Daoy (cell line): ENCODE measurements at places on chromosomes 6 and 20. TPM values are rescaled to one million over a fixed set of nuclear protein-coding genes. Genes with fewer than 3 reads are reported as not detected.
A peak's percentile ranks its signal among the peaks of the same experiment; 100 is the strongest.

Gene PIM1
- total RNA-seq: 33.3 and 45.3 TPM in 2 replicates

GRCh38 chr20:10558635-10559187 is 115.1 kb downstream of the JAG1 start:
- peak; percentile 86 for DNase-seq

DNA sequence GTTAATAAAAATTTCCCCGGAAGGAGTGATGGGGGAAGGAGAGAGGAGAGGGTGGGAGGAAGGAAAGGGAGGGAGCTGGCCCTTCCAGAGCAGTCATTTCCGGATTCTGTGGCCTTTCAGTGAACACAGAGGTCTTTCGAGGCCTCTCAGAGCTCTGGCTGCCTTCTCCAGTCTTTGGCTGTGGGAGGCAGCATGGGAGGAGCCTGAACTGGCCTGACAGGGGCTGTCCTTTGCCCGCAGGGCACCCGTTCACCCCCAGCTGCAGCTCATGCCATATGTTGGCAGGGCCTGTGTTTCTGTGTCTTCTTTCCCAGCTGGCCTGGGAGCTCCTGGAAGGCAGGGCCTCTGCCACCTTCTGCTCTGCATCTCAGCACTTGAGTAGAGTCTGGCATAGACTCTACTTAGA is 95.5 kb downstream of the PPP1R14C start:
- peak; percentile 40 for DNase-seq

GRCh38 chr6:158411998-158412397 is 99.7 kb downstream of the TULP4 start:
- DNase-seq: peak; percentile 16

DNA sequence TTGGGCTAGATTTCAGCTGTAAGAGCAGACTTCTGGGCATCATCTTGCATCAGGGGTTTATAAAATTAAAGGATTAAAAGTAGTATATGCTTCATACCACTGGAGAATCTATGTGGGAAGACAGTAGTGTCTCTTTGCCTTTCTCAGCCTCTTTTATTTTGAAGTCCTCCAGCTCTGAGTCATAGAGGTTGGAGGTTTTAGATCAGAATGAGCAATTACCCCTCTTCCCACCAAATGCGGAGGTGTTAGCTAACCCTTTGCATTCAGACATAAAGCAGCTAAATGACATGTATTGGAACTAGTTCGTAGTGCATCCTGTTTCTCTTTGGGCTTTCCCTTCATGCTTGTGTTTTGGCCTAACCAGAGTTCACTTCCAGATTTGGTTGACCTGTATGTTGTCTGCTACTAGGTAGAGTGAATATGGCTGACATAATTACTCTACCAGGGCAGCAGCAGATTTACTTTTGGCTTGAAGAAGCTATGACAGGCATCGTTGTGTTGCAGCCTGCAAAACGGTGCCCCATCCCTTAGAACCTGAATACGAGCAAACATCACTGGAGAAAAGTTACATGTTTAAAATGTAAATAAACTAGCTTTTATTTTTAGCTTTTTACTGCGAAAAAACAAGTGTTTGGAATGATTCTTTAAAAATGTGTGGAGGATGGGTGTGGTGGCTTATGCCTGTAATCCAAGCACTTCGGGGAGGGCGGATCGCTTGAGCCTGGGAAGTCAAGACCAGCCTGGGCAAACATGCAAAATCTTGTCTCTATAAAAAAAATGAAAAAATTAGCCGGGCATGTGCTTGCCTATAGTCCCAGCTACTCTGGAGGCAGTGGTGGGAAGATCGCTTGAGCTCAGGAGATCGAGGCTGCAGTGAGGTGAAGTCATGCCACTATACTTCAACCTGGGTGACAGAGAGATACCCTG is 82.2 kb downstream of the MYO6 start:
- DNase-seq: peak; percentile 61
